HS-27A (cell line): ENCODE measurements at places on chromosomes 13 and 19.

GRCh38 chr13:101452519-101453485, at the start of gene ITGBL1:
Gene ITGBL1, plus strand, starts transcription at chr13:101452675. Its CDS starts 159 bp downstream, at chr13:101452834.
- DNase-seq, result no peak

DNA sequence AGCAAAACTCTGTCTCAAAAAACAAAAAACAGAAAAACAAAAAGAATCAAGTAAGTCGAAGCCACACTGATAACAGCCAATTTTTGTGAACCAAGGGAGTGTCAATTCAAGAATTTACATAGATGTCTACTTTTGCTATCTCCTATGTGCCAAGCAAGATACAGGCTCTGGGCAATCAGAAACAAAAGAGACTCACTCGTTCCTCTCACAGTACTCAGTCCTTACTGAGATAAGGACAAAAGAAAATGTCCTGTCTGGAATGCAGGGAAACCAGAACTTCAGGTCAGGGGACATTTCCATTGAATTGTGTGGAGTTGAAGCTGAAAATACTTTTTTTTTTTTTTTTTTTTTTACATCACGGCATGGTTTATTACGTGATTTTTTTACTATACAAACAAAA, 53.0 kb downstream of the NLRP12 start:
- DNase-seq, result no peak

GRCh38 chr19:3520166-3521103, 14.3 kb downstream of the FZR1 start:
- DNase-seq, result no peak

GRCh38 chr19:7488736-7489353, at the start of gene PEX11G:
Gene PEX11G, minus strand, starts transcription at chr19:7489035. Its CDS starts 25 bp downstream, at chr19:7489010.
- peak; percentile 22 for DNase-seq

- DNase-seq, result no peak
Observed at GRCh38 chr13:40920826-40921225, 98.3 kb downstream of the ELF1 start.

GRCh38 chr19:19421299-19421696, 15.8 kb downstream of the GATAD2A start:
- DNase-seq, result no peak

- no peak for DNase-seq
Observed at GRCh38 chr19:459724-460511, 915 bp downstream of the SHC2 start.

DNA sequence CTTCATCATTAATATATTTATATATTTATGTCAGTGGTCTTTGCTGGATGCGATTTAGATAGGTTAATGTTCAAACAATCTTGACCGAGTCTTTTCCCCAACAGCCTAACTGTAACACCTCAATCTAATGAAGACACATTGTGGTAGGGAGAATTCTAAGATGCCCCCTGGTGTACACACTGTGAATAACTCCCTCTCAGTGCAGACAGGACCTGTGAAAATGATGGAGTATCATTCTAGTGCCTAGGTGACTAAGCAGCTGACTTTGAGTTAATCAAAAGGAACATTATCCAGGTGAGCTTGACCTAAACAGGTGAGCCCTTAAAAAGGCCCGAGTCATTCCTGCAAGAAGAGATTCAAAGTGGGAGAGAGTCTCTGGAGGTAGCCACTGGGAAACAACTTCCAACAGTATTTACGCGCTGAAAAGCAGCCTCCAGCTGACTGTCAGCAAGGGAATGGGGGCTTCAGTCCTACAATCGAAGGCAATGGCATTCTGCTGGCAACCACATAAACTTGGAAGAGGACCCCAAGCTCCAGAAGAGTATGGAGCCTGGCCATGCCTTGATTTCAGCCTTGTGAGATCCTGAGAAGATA, 28.0 kb upstream of the KBTBD7 start:
- DNase-seq, result no peak

DNA sequence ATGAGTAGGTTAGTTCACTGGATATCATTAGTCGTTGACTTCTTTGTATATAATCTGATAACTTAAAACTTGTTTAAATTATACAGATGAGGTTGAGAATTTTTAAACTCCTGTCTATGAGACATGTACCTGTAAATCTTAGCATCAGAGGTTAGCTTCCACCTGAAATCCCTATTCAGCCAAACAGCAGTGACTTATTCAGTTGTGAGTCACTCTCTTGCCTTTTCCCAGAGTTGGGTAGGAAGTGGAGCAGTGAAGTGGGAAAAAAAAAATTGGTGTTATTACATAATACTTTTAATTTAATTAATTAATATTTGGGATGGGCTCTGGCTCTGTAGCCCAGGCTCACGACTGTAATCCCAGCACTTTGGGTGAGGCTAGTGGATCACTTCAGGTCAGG, 32.9 kb downstream of the ZNF701 start:
- no peak for DNase-seq

GRCh38 chr13:92313382-92313781, 913.2 kb upstream of the GPC6 start:
- no peak for DNase-seq

DNA sequence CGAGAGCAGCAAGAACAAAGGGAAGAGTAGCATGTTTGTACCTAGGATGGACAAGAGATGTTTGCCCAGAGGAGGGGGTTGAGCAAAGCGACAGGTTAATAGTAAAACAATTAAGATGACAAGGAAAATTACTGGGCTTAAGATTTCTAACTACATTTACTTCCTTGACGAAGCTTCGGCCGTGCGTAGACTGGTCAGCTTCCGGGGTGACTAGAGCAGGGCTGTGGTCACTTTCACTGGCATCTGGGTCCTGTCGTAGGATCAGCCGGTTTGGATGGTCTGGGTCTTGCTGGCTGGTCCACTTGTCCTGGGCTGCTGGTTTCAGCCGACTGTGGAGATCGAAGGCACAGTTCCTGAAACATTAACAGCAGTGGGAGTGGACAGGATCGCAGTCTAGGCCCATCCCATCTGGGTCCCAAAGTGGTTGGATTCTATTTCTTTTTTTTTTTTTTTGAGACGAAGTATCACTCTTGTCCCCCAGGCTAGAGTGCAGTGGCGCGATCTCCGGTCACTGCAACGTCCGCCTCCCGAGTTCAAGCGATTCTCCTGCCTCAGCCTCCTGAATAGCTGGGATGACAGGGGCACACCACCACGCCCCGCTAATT, 5.0 kb upstream of the BSG start:
- DNase-seq, result no peak

DNA sequence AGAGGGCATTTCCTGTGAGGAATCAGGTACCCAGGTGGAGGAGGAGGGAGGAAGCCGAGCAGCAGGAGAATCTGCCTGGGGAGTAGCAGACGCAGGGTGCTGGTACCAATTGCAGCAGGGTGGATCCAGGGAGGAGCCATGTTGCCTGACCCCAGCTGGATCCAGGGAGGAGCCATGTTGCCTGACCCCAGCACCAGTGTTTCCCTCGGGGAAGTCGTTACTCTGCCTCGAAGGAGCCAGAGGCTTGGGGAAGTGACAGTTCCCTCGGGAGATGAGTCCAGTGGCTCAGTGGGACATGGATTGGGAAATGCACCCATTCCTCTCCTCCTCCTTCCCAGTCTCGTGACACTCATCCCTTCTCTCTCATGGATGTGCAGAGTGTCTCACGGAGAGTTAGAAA, 31.5 kb downstream of the LAIR2 start:
- no peak for DNase-seq

- DNase-seq, result no peak
Observed at GRCh38 chr13:96172066-96172465, 82.2 kb downstream of the HS6ST3 start.

DNA sequence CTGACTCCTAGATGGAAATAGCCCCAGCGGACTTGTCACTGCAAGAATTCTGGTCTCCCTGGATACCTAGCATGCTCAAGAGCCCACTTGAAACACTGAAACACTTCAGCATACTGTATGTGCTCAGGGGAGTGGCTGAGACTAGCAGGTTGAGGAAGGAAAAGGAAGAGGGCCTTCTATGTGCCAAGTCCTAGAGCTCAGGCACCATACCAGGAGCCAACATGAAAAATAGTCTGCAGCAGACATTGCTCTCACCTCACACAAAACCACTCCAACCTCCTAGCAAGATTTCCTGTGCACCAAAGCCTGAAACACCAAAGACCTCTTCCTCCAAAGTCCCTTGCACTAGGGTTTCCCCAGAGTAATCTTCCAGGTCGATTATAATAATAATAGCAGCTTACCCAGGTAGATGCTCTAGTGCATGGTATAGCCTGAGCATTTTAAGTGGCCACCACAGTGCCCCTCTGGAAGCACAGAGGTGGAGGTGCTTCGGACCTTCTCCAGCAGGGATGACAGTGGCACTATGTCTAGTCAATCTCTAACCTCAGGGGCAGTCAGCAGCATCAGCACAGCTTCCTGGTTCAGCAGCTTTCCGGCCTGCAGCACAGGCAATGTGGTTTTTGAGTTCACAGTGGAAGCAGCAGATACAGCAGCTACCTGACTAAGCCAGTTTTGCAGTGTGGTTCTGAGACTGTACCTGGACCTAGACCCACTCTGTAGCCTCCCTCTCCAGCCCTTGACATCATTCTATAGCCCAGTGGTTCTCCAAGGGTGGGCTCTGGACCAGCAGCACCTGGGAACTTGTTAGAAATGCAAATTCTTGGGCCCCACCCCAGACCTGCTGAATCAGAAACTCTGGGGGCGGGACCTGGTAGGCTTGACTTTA, 45.6 kb upstream of the UBE2L5 start:
- no peak for DNase-seq

- DNase-seq, result no peak
Observed at GRCh38 chr19:1817553-1818179, 5.6 kb upstream of the ATP8B3 start.

- no peak for DNase-seq
Observed at GRCh38 chr13:25649001-25649633, 277.3 kb downstream of the ATP8A2 start.

- no peak for DNase-seq
Observed at GRCh38 chr13:110539894-110540293, 21.6 kb downstream of the RAB20 start.

DNA sequence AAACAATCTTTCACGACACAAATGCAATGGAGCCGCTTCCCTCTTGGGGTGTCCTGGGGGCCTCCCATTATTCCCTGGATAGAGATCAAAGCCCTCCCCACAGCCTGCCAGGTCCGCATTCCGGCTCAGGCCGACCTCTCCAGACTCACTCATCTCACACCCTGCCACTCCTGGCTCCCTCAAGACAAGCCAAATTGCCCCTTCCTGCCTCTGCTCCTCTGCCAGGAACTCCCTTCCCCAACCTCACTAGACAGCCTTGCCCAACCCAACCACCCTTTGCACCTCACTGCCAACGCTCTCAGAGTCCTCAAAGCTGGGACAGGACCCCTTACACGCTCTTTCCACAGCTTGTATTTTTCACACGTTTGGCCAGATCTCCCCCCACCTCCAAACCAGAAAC, 1.5 kb downstream of the ABHD17A start:
- DNase-seq, result no peak

GRCh38 chr13:24681930-24682329, 1.7 kb downstream of the ATP12A start:
- DNase-seq, result no peak

DNA sequence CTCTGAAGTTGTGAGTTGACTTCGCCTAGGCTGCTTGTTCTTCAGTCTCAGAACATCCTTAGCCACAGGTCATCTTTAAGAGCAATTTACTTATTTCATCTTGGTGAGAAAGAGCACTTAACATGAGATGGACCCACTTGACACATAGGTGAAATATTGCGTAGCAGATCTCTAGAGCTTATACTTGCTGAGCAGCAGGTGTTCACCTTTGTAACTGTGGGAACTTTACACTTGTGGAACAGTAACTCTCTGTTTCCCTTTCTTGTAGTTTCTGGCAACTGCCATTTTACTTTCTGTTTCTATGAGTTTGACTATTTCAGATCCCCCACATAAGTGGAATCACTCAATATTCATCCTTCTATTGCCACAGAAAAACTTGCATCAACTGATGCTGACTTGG, 95.7 kb downstream of the SLC10A2 start:
- no peak for DNase-seq

DNA sequence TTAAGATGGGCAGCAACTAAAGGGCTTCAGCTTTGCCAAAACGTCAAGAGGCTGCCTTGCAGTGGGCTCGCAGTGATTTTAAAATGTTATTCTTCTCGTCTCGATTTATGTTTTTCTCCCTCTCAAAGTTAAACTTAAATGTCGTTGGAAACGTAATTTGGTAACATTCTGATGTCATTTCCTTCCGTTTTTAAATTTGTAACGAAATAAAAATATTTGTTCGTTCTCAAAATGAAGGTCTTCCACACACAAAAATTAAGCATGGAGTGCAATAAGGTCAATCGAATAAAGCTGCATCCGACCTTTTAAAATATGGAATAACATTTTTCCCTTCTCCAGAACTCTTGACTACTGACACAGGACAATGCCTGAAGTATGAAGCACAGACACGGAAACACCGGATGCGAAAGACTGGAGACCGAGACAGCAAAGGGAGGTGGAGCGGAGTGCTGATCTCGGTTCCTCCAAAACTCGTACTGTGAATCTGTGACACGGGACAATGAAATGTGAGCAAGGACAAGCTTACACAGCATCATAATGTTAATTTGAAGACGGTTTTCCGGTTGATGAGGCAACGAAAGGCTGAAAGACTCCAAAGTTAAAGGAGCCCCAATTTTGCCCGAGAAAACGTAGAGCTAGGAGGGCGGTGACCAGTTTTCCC, 850 bp downstream of the MTMR6 start:
- DNase-seq, result no peak

DNA sequence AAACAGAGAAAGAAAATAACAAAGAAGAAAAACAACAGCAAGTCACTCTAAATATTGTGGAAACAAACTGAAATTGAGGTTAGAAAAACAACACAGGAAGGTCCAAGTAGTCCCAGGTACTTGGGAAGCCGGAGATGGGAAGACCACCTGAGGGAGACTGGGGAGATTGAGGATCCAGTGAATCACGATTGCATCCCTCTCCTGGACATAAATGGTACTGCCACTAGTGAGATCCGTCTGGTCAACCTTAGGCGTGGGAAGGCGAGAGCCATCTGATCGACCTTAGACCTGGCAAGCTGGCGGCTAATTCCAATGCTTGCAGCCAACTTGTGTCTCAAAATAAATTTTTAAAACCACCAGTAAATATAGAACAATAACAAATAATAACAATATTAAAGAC, 81.9 kb downstream of the ZNF726 start:
- no peak for DNase-seq

GRCh38 chr19:15161028-15161984, 39.5 kb downstream of the NOTCH3 start:
- no peak for DNase-seq

GRCh38 chr19:45954156-45954555, 19.5 kb downstream of the NOVA2 start:
- no peak for DNase-seq

DNA sequence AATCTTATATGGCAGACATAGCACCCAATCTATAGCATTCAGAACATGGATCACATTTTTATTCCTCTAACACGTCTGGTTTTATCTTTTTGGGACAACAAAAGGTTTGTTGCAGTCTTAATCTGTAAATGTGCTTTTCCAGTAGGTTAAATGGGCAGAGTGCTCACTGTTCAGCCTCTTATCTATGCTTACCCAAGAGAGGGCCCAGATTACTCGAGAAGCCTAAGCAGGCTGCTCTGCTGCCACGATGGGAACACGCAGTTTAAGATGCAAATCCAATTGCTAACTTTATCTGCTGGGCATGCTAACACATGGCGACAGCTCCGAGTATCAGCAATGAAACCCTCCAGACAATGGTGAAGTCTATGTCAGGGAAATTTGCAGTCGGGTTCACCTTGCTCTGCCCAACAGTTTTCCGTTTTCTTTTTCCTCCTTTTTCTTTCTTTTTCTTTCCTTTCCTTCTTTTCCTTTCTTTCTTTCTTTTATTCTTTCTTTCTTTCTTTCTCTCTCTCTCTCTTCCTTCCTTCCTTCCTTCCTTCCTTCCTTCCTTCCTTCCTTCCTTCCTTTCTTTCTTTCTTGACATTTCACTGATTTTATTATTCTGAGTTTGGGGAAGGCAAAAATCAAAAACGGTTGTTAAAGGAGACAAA, 115.3 kb downstream of the RBM26 start:
- no peak for DNase-seq
